ENCODE measurements at places on chromosomes 6 and 20. TPM values are rescaled to one million over a fixed set of nuclear protein-coding genes. Genes with fewer than 3 reads are reported as not detected.

Gene LY86
- total RNA-seq = not detected

Gene C20orf144
- total RNA-seq = under 0.01 TPM

Gene OR12D3
- total RNA-seq = not detected

Gene AMD1
- total RNA-seq = 117 TPM

Gene SRMS
- total RNA-seq = not detected

Gene MYLK4
- total RNA-seq = under 0.01 TPM

Gene TFAP2C
- total RNA-seq = under 0.01 TPM

Gene EEF1E1
- total RNA-seq = 60.0 TPM

Gene SLC44A4
- total RNA-seq = 0.36 TPM

Gene CFB
- 1.8 TPM for total RNA-seq

Gene NNAT
- 2.8 TPM for total RNA-seq

Measured in IMR-90 (cell line).